ENCODE measurements at places on chromosomes 6 and 20. TPM values are rescaled to one million over a fixed set of nuclear protein-coding genes. Genes with fewer than 3 reads are reported as not detected.

The LRFN2 gene
- 0.32 TPM for total RNA-seq

DNA sequence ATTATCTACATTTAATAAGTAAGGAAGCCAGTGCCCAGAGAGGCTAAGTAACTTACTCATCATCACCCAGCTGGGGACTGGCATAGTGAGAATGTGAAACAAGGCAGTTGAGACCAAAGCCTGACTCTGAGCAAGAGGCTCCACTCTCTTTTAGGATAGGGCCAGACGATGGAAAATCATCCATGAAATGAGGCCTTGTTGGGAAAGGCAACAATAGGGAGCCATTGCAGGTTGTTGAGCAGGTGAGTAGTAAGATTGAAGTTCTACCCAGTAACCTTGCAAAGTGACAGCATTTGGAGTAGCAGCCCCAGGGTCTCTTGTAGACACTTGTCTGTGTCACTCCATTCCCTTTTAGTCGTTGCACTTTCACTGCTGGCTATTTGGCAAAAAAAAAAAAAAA lies 2.5 kb upstream of the CPNE5 start:
- ATAC-seq: no peak

- ATAC-seq: no peak
Measured at GRCh38 chr6:18392346-18392877, 5.3 kb downstream of the RNF144B start.

- peak; percentile 63 for ATAC-seq
Measured at GRCh38 chr6:7243179-7243981, 69.6 kb downstream of the SSR1 start.

DNA sequence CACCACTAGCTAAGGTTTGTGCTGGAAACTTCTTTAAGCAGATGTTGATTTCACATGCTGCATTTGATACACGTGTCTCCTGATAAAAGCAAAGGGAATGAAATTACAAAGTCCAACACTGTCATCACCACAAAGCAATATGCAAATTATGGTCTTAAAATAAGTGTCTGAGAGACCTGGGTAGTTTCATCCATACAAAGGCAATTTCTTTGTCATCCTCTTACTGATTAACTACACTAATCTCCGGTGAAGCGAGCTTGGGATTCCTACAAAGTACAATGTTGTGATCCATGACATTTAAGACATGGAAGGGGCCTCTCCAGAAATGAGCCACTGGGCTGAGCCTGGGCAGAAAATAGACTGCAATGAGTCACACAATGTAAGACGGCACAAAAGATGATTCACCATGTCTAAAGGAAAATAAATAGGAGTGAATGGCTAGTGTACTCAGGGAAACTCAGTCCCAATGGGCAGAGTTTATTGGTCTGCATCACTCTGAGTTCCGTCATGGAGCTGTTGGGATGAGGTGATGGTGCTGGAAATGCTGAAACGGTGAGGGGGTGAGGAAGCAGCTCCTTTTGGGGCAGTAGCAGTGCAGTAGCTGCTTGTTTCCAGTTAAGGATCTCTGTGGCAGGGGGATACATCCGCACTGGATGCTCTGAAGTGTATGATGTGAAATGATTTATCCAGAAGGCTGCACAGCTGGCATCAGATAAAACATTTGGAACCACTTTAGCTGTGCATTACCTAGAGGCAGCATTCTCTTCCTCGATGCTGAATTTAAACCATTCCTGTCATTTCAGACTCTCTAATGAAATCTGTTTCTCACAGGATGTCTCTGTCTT lies 103.3 kb downstream of the IBTK start:
- ATAC-seq: peak; percentile 96

GRCh38 chr20:45049438-45049837 lies 51.5 kb downstream of the KCNS1 start:
- ATAC-seq: no peak
